GM12865 (cell line): ENCODE measurements at places on chromosomes 3 and 15.

GRCh38 chr15:44798826-44799225 lies 62.5 kb downstream of the TRIM69 start:
- peak; percentile 19 for DNase-seq

GRCh38 chr3:196219194-196219969 lies 3.0 kb downstream of the SLC51A start:
- DNase-seq: peak; percentile 80

GRCh38 chr3:131708241-131708640 lies 205.5 kb upstream of the MRPL3 start:
- no peak for DNase-seq

DNA sequence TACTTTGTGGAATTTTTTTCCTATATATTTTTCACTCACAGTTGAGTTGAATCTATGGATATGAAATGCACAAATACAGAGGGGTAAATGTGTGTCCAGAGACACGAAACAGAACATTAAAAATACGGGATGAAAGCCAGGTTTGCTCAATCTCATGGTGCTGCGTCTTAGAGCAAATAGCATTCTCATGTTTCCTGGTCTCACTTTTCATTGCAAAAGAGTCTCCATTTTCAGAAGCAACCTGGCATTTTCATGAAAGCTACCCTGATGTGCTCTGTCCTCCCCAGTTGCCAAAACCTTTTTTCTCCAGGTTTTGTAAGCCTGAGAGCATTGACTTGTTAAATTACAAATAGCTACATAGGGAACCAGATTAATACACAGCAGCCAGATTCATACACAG lies 49.5 kb upstream of the MBNL1 start:
- DNase-seq: no peak

- DNase-seq: no peak
Observed at GRCh38 chr15:35173444-35174118, 88.5 kb upstream of the NANOGP8 start.
